Activated T-cell treated with anti-CD3 and anti-CD28 coated beads for 4 hours (primary cell): ENCODE measurements at places on chromosomes 6 and 20.

- no peak for DNase-seq
These were observed 11.3 kb downstream of the NOX3 start for GRCh38 chr6:155444120-155444917.

DNA sequence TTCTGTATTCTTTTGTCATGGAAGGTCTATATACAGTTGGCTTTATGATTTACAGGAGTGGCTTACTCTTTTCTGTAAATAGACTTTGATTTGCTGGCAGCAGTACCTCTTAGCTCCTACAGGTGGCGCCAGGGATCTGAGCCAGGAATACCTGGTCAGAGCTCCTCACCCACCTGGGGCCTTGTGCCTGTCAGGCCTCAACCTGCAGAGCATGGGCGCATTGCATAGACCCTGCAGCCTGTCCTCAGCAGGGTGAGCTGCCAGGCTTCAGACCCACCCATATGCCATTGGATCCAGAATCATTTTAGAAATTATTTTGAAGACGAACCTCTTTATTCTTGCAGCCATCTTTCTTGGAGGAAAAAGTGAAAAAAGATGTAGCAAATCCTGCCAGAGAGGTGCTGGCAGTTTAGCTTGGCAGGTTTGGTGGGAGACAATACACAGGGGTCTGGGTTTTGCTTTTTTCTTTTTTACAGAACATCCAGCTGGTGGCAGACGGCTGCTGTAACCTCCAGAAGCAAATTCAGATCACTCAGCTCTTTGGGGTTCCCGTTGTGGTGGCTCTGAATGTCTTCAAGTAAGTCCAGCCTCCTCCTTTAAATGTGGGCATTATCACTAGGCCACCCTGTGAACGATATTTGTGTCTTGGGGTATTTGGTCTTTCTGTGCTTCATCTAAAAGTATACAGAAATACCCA, 149.1 kb downstream of the MTHFD1L start:
- peak; percentile 48 for DNase-seq

DNA sequence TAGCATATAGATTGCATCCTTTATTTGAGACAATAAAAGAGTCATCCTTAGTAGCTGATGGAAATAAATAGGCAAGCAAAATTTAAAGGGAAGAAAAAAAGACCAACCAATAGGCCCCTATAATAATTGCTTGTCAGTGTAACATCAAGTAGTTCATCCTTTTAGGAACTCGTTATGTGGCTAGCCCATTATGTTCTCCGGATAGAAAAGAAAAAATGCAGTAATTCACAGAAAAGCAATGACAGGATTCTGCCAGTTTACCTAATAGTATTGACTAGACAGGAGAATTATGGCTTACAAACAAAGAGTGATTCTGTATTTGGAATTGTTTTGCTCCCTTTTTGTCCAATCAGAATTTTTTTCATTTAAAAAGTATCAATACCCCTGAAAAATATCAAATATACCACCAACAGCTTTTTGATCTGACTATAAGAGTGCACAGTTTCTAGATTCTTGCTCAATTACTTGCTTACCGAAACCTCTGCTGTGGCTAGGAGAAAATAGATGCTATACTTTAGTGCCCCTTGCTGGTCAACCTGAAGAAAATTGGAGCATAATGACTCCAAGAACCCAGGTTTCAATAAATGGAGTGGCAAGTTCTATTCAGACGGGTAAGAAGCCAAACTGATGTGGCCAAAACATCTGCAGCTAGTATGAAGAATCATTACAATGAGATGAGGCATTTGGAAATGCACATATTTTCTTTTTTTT, 91.5 kb upstream of the SASH1 start:
- DNase-seq = no peak

DNA sequence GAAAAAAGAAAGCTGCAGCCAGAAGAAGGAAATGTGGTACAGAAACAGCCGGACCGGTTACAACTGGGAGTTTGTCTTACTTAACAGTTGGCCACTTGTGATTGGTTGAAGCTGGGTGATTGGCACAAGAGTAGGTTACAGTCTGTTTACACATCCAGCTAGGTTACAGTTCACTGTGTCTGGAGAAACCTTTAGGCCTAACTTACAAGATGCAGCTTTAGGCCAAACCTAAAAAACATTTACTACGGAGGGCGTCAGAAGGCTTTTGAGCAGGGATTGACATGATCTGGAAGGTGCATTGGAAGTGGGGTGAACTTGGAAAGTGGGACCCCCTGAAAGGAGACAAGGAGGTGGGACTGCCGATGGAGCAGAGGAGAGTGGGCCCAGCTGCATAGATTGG, 122.3 kb downstream of the BANF2 start:
- no peak for DNase-seq

GRCh38 chr6:34484899-34485298, 19.0 kb downstream of the PACSIN1 start:
- peak; percentile 56 for DNase-seq

DNA sequence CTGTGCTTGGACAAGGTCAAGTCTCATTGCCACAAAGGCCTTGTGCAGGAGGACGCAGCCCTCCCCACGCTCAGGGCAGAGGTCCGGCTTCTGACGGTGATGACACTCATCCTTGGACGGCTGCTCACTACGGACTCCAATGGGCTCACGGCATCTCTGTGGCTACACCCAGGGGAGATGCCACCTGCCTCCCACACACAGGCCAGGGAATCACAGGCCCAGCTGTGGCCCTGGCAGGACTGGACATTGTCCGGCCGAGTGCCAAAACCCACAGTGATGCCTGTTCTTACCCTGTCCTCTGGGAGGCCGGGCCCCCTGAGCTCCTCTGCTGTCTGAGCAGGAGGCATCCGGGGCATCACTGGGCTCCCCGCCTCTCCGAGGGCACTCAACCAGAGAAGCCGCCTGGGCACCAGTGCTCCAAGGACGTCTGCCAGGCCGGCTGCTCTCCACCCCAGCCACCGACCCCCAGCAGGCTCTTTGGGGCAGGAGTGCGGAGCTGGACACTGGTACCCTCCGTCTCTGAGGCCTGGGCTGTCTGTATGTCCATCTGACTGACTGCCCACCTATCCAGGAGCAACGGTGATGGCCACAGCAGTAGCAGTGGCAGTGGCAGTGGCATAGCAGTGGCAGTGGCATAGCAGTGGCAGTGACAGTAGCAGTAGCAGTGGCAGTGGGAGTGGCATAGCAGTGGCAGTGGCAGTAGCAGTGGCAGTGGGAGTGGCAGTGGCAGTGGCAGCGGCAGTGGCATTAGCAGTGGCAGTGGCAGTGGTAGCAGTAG, 1.9 kb downstream of the RBBP8NL start:
- no peak for DNase-seq

DNA sequence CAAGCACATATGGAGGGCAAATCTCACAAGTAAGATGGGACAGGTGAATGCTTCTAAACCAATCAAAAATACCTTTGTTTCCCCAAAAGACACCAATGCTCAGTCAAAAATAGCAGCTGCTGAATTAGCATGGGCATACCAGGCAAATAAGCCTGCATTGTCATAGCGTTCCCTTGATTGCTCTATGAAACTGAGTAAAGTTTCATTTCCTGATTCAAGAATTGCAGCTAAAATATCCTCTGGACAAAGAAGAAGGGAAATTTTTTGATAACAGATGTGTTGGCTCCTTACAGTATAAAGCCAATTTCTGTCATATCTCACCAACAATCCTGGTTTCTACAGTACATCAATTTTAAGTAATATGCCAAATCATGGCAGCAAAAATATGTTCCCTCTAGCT, 3.3 kb upstream of the TMEM14A start:
- no peak for DNase-seq

- no peak for DNase-seq
These were observed 63.9 kb downstream of the PTPN1 start for GRCh38 chr20:50574108-50574507.

DNA sequence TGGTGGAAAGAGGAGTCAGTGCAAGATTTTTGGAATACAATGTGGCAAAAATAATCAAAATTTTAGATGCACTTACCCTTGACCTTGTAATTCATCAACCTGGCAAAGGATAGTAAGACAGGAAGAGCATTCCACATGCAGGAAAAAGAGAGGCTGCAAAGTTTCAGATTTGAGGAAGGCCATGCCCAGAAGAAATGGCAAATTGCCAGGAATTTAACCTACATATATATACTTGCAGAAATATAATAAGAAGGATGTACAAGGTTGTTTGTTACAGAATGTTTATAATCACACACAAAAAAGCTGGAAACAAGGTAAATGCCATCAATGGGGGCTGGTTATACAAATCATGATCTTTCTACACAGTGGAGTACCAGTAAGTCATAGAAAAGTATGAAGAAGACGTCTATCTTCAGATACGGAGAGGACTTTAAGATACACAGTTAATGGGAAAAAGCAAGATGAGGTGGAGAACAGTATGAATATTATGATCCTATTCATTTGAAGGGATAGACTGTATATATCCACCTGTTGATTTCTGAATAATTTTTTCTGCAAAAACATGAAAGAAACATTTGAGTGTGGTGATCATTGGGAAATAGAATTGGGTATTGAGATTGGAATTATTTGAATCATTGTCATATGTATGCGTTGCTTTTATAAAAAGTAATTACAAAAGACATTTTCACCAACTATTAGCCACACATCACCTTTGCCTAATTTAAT, 253.8 kb downstream of the TBC1D7 start:
- no peak for DNase-seq

- DNase-seq = peak; percentile 71
These were observed 56.4 kb upstream of the DUSP22 start for GRCh38 chr6:235763-236360.

GRCh38 chr20:24797113-24797512, 152.0 kb upstream of the CST7 start:
- DNase-seq = no peak

DNA sequence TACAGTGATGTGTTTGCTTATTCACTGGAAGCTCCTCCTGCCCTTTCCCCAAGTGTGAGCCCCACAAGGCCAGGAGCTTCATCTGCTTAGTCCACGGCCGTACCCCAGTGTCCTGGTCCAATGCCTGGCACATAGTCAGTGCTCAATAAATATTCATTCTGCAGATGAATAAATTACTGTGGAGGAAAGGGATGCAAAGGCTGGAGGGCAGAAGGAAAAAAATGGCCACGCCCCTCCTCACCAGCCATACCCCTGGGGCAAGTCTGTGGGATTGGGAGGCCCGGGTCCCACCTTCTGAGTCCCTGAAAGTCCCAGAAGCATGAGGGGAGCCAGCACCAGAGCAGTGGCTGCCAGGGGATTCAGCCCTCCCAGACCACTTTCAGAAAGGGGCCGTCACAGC, 65.5 kb downstream of the GRM4 start:
- no peak for DNase-seq

- DNase-seq = no peak
These were observed 276.3 kb downstream of the PAX1 start for GRCh38 chr20:21981597-21982344.

GRCh38 chr6:6494677-6495076, 93.8 kb upstream of the LY86 start:
- DNase-seq = no peak

- DNase-seq = no peak
These were observed 43.4 kb upstream of the FABP7 start for GRCh38 chr6:122736163-122736562.

DNA sequence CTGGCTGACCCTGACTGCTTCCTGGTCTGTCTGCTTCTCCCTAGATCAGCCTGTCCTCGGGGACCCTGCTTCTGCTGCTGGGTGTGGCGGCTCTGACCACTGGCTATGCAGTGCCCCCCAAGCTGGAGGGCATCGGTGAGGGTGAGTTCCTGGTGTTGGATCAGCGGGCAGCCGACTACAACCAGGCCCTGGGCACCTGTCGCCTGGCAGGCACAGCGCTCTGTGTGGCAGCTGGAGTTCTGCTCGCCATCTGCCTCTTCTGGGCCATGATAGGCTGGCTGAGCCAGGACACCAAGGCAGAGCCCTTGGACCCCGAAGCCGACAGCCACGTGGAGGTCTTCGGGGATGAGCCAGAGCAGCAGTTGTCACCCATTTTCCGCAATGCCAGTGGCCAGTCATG, 6.3 kb downstream of the NRSN2 start:
- no peak for DNase-seq

DNA sequence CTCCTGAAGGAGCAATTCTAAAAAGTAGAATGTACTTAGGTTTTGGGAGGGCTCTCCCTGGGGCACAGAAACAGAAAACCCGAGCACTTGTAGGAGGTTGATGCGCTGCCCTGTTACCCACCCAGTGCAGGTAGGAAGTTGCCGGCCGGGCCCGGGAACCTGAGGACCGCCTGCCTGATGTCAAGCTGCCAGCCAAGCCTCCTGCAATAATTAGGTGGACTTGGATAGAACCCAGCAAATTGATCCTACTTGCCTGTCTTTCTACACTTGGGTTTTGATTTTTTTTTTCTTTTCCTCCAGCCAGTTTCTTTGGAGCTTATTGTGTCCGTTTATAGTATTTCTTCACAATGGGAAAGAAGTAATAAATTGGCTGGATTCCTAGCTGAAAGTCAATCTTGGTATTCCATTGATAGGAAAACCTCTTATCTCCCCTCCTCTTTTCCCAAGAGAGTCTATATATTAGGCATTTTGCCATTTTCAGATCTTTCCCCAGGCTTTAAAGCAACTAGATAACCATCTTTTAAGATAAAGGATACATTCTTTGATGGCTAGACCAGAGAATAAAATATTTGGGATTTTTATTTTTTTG, 78.3 kb upstream of the FYN start:
- no peak for DNase-seq

- no peak for DNase-seq
These were observed 36.0 kb downstream of the ATXN1 start for GRCh38 chr6:16725145-16725864.

DNA sequence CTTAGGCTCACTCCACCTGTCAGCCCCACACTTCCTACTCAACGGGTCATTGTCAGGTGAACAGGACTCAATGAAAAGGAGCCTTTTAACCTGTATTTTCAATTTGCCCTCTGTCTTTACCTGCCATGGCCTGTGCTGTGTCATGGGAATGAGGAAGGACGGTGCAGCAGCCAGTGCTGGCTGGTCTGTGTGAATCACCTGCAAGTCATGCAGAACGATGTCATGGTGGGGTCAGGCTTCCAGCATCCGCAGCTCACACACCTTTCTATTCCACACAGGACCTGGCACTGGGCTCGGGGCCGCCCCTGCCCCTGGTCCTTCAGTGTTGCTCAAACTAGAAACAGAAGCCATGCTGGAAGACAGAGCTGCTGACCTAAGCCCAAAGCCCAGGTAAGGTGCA, 188.7 kb upstream of the GMDS start:
- DNase-seq = no peak

GRCh38 chr6:119575721-119576120, 226.2 kb upstream of the MAN1A1 start:
- DNase-seq = no peak

- DNase-seq = no peak
These were observed 14.3 kb downstream of the PCMT1 start for GRCh38 chr6:149763866-149764265.

- DNase-seq = no peak
These were observed 185.0 kb downstream of the HS3ST5 start for GRCh38 chr6:114157848-114158247.

- no peak for DNase-seq
These were observed 30.8 kb downstream of the SLC2A10 start for GRCh38 chr20:46740214-46740609.

DNA sequence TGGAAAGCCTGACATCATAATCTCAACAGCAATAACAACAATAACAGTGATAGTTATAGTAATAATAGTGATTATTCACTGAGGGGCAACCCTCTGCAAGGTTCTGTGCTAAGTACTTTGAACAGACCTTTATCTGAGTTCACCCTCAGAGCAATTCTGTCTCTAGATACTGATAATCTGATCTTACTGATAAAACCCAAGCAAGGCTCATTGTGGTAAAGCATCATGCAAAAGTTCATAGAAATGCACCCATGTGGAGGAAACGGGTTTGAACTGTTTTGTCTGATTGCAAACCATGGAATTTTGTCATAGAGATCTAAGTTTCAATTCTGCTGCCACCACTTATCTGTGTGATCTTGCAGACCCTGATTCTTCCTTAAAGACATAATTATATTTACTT, 1.3 kb upstream of the KIAA0408 start:
- DNase-seq = no peak

- no peak for DNase-seq
These were observed 238.0 kb downstream of the KHDC1L start for GRCh38 chr6:72987301-72987700.
